ENCODE measurements at places on chromosomes 2 and 18.

GRCh38 chr18:62663731-62664336 is 51.5 kb upstream of the PHLPP1 start:
- no peak for DNase-seq

DNA sequence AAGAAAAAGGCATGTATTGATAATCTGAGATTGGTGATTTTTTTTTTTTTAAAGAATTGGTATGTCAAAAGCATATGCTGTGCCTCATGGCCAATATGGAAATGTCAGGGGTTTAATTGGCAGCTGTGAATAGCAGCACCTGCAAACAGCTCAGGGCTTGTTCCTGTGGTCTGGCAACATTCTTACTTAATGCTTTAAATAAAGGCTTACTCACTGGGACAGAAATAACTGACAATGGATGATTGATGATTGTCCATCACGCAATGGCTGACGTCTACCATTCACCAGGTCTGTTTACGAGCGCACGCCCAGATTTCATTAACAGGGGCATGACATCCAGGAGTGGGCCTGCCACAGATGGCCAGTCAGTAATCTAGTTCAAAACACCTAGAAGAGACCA is 66.7 kb downstream of the ETAA1 start:
- DNase-seq, result no peak

DNA sequence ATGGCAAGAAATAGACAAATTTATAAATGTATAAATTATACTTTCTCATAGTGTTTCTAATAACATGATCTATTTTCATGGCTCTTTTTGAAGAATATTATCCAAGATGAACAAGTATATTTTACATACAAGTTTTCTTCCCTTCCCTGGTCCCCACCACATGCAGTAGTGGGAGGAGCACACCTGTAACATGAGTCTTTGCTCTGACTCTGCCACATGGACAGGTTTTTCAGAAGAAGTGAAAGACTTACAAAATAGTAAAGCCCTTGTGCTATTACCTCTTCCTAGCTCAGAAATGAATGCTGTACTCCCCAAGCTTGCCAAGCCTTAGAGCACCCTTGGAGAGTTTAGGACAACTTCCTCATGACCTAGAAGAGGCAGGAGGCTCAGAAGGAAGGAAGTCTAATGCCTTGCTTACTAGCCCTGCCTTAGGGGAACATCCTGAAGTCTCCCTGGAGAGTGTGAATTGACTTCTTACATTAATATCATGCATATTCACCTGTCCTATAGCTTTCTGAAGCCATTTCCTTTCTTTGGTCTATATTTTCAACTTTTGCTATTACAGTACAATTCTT is 18.4 kb downstream of the MXD1 start:
- no peak for DNase-seq

GRCh38 chr2:178108176-178108575 is 4.1 kb upstream of the RBM45 start:
- no peak for DNase-seq

DNA sequence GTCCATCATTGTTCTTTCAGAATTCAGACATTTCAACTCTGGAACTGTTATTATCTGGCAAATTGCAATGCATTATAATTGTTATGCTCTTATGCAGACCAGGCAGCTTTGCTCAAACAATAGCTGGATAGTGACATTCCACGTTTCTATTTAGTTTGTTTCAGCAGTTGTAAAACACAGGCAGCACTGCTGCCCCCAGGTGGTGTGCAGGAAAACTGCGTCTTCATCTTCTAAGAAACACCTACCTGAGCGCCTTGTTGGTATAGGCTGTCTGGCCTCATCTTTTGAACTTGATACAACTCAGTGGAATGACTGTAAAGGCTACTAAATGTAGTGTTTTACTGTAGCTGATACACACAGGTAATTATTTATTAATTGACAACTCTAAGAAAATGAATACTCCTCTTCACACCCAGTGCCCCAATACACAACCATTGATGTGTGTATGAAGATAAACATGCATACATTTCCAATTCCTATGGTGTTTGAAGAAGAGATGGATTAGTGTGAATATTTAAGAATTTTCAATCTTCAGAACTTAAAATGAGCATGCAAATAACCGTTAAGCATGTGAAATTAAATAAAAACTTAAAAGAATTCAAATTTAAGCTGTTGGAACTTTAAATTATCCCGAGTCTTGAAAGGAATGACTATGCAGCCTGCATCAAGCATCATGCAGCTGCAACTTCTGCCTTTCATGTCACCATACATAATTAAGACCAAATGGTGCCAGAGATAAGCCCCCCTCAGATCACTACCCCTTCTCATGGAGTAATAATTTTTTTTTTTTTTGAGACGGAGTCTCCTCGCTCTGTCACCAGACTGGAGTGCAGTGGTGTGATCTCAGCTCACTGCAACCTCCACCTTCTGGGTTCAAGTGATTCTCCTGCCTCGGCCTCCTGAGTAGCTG is 85.6 kb downstream of the CD8B2 start:
- DNase-seq, result no peak

DNA sequence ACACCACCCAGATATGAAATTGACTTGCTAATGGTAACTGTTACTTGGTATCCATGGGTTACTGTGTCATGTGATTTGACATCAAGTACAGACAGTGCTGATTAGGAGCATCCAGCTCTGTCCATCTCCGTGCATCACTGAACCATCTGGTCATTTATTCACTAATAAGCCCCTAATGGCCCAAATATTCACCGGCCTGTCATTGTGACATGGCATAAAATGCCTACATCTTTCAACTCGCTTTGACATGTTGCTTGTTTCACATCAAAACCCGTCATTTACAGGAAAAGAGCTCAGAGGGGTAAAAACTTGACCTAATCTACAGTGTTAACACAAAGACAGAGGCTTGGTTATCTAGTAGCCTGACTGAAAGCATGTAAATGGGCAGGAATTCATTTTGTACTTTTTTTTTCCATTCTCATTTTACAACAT is 308.9 kb upstream of the ATP5MC3 start:
- no peak for DNase-seq

DNA sequence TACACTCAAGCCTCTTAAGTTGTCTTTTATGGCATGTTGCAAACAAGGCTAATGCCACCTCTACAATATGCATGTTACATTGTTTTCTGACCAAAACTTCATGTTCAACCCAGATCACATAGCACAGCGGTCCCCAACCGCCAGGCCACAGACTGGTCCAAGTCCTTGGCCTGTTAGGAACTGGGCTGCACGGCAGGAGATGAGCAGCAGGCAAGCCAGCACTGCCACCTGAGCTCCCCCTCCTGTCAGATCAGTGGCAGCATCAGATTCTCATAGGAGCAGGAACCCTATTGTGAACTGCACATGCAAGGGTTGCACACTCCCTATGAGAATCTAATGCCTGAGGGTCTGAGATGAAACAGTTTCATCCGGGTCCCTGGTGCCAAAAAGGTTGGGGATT is 324.8 kb upstream of the CHAC2 start:
- no peak for DNase-seq

GRCh38 chr18:54357082-54357659 is 487 bp downstream of the STARD6 start:
- no peak for DNase-seq

DNA sequence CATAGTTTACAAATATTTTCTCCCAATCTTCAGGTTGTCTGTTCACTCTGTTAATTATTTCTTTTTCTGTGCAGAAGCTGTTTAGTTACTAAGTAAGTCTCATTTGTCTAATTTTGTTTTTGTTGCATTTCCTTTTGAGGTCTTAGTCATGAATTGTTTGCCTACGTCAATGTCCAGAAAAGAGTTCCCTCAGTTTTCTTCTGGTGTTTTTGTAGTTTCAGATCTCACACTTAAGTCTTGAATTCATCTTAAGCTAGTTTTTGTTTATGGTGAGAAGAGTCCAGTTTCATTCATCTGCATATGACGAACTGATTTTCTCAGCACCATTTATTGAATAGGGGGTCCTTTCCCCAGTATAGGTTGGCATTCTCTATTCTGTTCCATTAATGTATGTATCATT is 1252.2 kb upstream of the TMEFF2 start:
- no peak for DNase-seq

DNA sequence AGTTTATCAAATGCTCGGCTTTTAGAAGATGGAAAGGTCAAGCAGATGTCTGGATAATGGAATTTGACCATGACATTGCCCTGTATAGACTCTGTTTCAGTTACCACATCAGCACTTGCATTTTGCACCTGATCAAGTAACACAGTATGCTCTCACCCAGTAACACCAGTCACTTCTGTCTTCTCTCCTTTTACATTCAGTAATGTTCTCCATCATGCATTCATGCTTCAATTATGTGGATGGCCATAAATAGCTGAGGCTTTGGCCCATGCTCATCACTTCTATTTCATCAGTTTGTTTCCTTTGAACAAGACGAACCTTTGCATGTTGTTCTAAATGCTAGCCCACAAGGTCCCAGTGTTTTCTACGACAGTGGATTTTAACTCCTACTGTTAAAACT is 322.9 kb upstream of the ACVR2A start:
- DNase-seq, result no peak

- DNase-seq, result no peak
Observed at GRCh38 chr2:205730701-205731582, 48.6 kb downstream of the NRP2 start.

- peak; percentile 12 for DNase-seq
Observed at GRCh38 chr2:237859533-237860272, at the start of gene RAMP1. RAMP1 (plus strand) TSS chr2:237859623; CDS start chr2:237859676, 53 bp downstream.

GRCh38 chr18:11269257-11269656 is 119.9 kb upstream of the PIEZO2 start:
- no peak for DNase-seq

- DNase-seq, result no peak
Observed at GRCh38 chr2:29718076-29718686, 203.2 kb downstream of the ALK start.

DNA sequence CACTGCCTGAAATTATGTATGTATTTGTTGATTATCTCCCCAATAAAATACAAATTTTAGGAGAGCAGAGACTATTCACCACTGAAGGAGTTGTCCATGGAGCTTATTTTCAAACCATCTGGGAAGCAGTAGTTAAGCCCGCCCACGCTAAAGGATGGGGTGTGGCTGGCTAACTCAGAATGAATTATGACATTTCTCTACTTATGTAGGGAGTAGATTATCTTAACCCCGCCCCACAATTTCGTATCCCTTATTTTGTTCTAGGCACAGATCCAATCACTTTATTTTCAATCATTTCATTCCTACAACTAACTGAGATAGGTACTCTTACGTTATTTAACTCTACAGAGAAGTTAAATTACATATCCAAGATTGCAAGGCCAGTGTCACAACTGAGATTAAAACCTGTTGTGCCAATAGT is 1.4 kb upstream of the LAPTM4A start:
- no peak for DNase-seq

DNA sequence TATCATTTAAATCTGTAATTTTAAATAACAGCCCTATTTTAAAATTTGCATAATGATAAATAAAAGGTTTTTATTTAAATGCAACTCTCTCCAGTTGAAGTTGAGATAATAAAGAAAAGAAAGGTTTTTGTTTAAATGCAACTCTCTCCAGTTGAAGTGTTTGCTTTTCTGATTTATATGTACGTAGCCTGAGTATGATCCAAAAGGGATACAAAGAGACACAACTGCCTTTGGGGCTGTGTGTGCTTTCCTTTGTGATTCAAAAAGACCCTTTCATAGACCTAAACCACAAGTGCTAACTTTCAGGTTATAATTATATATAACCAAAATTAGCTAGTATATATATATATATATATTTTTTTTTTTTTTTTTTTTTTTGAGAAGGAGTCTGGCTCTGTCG is 76.2 kb upstream of the MFF start:
- no peak for DNase-seq

DNA sequence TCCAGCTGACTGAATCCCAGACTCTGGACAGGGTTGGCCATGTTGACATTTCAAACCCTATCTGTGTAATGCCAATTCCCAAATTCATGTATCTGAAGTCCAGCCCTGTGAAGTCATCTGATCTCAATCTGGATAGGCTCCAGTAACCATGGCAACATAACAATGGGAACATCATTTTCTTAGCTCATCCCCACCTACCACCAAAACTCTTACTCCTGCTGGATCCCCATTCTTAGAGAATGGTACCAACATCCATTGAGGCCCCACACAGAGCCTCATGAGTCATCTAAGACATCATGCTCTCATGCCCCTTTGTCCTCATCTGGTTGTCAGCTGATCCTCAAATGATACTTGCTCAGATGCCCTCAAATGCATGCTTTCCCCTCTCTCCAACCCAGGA is 58.9 kb upstream of the TEX51 start:
- no peak for DNase-seq

DNA sequence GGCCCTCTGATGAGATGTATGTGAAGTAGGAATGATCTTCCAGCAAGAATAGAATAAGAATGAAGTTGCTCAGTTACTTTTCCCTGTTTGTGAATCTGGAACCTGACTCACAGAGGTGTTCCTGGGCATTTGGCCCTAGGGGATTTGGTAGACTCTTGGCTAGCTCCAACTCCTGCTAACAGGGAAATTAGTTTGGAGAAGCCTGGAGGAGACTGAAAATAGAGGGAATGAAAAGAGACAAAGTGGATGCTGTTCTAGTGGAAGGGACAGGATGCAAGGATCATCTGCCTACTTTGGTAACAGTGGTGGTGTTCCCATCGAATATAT is 19.6 kb downstream of the TMEM17 start:
- no peak for DNase-seq

- DNase-seq, result no peak
Observed at GRCh38 chr2:46590319-46590718, 111.0 kb downstream of the TMEM247 start.

- DNase-seq, result no peak
Observed at GRCh38 chr2:95264624-95265023, 9.6 kb upstream of the PROM2 start.

DNA sequence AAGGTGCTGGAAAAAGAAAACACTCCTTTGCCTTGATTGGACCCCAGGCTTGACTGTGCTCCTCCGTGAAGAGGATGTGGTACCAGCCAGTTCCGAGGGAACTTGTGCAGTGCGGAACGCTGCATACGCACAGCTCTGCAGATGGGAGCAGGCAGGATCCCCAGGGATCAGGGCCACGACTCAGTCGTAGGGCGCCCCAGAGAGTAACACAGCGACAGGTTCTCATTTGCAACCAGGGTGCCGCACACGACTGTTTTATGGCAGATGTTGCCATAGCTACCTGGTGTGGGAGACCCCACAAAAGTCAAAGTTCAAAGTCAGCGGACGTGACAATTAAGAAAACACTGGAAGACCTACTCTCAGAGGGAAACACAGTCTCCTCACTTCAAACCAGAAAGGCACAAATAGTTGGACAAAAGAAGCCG is 779 bp downstream of the MALL start:
- no peak for DNase-seq

DNA sequence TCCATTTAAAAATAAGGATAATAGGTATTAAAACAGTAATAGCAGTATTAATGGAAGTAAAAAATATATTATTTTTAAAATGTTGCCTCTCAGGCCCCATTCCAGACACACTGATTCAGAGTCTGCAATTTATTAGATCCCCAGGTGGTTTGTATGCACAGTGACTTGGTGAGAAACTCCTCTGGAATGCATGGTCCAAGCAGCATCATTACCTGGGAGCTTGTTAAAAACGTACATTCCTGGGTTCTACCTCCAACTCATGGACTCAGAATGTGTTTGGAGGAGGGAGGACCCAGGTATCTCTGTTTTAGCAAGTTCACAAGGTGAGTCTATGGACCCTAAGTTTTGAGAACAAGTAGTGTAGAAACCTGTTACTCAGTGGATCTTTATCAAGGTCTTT is 95.6 kb downstream of the ITGA4 start:
- no peak for DNase-seq

- DNase-seq, result no peak
Observed at GRCh38 chr2:26088038-26088643, 54.3 kb downstream of the RAB10 start.

Data from D721Med (cell line).